ENCODE measurements at places on chromosomes 11 and 22. TPM values are rescaled to one million over a fixed set of nuclear protein-coding genes. Genes with fewer than 3 reads are reported as not detected.
A peak's percentile ranks its signal among the peaks of the same experiment; 100 is the strongest.

DNA sequence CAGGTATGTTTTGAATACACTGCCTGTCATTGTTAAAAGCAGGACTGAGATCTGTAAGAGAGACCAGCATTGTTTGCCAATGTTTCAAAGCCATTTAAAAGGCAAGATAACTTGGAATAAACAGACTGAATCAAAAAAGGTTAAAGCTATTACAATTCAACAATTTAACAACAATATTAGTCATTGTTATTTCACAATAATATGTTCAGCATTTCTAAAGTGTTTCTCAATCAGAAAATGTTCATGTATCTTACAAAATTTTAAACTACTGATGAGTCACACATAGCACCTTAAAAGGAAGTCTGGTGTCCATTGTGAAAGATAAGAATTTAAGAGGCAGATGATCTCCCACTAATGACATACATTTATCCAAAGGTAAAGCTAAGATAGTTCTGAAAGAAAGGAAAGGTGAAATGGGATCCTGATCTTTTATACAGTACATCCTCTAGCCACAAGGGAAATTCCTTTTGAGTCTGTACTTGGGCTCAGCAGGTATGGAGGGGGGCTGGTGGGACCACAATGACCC is 79.7 kb downstream of the MAML2 start:
- no peak for DNase-seq

DNA sequence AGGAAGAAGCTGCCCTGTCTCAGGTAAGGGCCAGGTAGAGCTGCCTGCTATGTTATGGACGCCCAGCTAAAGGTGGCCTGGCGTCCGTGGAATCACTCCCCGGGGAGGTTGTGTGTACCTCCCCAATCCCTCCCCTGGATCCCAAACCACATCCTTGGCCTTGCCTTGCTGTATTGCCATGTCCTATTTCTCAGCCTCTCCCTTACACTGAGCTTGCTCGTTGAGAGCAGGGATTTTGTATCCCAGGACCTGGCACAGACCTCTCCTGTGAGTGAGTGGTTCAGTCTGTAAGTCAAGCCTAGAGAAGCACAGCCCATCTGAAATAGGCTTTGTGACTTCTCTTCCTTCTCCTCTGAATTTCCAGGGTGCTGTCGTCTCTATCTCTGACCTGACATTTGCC is 53.9 kb downstream of the TRAF6 start:
- no peak for DNase-seq

GRCh38 chr22:49811020-49811791 is 16.5 kb downstream of the BRD1 start:
- DNase-seq = no peak

The ASPHD2 gene
- total RNA-seq = 1.7 TPM

The NAALAD2 gene
- total RNA-seq = 7.2 TPM

DNA sequence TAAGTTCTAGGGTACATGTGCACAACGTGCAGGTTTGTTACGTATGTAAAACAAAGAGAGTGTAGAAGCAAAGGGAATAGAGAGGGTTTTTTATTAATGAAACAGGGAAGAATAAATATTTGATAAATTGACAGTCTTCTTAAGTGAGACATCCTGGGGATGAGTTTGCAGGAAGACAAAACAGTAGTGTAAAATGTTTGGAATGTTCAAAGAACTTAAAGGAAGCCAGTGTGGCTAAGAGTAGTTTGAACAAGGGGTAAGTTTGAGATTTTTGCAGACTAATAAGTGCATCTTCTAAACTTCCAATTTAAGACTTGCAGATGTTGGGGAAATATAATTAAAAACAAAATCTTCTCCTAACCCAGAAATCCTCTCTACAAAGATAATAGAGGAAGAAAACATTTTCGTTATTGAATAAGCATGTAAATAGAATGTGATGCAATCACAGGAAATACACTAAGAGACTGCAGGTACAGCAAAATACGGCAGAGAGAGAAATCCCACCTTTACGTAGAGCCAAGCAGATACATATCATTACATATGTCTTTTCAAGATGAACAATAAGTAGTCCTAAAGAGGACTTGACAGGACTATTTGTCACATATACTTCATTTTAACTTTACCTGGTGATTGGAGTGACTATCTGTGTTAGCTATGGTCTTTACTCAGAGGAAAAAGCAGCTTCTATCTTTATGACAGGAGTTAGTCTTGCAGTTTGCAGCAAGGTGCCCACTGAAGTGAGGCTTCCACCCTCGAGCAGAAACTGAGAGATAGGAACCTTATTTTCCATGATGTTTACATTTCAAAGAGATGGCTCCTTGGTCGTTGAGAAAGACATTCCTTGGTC is 402.1 kb downstream of the CNTN5 start:
- no peak for DNase-seq

DNA sequence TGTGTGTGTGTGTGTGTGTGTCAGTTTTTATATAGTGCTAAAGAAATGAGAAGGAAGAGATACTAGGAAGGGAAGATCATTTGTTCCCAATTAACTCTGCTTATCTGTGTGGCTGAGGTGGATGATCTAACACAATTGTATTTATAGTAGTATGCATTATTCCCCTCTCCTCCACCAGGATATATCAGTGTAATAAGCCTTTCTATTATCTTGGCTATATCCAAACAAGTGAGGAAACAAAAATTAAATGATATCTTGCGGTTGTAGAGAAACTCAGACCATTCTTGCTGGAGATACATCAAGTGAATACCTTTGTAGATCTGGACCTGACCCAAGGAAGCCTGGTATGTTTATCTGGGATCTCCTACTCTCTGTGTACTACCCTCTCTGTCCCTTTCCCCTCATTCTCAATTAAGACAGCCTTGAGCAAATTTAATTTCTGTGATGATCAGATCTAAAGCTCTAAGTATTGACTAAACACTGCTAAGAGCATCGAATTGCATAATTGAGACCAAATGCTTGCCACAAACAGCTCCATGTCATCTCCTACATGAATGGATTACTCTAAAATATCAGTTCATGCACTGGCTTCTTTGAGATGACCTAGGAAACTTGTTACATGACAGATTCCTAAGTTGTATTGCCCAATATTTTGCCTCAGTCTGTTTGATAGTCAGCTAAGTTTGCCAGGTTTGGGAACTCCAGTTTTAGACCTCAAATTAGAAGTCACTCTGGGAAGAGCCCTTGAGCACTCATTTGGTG is 185.3 kb upstream of the CTSC start:
- DNase-seq = no peak

The SHANK2 gene
- total RNA-seq = 40.0 TPM

DNA sequence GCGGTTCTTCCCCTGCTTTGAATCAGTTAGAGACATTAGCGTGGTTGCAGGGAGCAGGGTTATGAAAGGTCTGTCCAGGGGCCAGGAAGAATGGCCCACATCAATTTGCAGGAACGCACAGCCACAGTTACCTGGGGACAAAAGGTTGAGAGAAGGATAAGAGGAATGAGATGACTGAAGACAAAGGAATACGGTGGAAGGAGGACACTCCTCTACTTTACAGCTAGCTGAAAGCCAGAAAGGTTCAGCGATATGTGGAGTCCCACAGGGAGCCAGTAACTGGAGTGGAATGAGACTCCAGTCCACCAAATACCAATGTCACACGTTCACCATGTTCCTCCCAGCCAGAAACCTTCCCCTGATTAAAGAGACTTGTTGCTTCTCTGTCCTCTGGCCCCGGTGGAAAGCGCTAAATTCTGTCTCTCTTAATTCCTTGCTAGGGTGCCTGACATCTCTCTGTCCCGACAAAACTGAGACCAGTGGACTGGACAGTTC is 10.7 kb downstream of the XNDC1N start:
- DNase-seq = no peak

GRCh38 chr11:117232911-117233409 is 489 bp downstream of the RNF214 start:
- DNase-seq = peak; percentile 20

GRCh38 chr11:10314199-10315072 is 9.6 kb downstream of the ADM start:
- no peak for DNase-seq

The GPHA2 gene
- total RNA-seq = not detected

DNA sequence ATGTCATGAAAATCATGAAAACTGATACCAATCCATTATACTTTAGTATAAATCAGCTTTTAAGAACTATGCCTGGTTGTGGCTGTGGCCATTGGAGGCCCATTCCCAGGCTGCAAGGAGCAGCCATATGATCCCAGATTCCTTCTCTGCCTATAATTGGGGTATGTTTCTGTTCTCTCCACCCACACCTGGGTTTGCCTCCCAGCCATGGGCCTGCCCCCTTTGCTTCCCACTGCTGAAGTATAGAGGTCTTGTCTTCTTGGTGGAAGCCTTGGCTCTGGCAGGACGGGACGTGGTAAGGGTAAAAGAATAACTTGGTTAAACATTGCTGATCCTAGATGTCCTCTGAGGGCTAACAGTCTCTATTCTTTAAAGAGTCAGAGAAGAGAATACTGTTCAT is 2.4 kb downstream of the MICAL2 start:
- no peak for DNase-seq

DNA sequence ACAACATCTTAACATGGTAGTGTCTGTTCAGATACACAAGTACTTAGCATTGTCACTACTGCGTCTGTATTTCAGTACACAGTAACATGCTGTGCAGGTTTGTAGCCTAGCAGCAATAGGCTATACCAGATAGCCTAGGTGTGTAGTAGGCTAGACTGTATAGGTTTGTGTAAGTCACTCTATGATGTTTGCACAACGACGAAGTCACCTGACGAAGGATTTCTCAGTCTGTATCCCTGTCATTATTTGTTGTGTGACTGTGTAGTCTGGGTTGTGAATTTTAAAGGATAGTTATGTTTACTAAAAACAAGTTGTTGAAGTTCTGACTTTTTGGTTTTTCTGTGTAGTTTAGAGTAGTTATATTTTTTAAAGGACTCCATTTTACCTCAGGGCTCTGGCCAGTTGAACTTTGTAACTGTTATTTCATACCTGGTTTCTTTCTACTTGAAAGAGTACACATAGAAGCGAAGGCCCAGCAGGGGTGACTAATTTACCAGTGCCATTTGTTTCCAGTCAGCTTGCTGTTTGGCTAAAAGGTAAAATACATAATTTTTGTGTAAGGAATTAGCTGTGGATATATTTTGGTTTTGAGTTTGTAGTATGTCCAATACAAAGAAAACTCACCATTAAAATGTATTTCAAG is 72.3 kb downstream of the PPP6R3 start:
- no peak for DNase-seq

GRCh38 chr22:40703736-40704135 is 24.5 kb downstream of the MCHR1 start:
- peak; percentile 48 for DNase-seq

DNA sequence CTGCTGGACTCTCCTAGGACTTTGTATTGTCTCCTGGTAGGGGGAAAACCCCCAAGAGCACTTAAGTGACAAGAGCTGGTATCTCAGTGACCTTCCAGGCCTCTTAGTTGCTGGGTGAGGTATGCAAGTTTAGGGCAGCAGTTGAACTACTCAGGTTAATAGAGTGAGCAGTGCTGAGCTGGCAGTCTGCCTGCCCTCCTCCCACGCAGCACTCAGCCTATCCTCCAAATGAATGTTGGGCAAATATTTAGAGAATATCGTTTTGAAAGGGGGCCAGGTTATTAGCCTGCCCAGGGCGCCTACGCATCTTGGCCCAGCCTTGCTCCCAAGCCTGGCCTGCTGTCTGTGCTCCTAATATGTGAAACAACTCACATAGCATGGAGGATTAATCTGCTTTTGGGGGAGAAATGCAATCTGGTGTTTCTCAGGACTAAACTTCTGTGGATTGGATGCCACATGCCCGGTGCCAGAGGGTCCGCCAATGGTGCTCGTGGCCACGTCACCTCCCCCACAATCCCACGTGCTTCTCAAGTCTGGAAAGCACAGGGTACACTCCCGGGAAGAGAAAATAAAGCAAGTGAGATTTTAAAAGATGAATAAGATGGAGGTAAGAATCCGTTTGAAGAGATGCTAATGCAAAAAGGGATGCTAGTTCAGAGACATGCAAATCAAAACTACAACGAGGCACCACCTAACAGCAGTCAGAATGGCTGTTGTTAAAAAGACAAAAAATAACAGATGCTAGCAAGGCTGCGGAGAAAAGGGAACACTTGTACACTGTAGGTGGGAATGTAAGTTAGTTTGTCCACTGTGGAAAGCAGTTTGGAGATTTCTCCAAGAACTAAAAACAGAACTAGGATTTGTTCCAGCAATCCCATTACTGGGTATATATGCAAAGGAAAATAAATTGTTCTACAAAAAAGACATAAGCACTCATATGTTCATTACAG is 67.7 kb downstream of the SPON1 start:
- DNase-seq = peak; percentile 64

DNA sequence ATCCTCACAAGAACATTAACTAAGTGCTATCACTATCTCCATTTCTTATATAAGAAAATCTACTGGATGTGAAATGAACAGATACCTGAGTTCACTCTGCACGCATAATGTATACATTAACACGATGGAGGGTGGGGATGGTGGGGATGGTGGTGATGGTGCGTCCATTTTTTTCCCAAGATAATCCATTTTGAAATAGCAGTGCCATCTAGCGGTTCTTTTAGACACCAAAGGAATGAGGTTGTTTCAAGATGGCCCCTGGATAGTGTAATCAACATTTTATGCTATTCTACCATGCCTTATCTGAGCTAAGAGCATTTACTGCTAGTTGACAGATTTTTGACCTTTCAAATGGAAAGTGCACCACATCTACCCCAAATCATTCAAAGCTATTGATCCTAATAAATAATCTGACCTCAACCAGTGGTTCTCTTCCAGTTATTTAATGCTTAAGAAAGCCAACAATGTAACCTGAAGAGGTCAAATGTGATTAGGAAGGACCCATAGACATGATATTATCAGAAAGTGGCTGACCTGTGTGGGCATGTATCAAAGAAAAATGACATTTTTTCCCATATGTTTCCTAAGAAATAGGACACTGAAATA is 714.7 kb upstream of the TENM4 start:
- no peak for DNase-seq

- no peak for DNase-seq
Observed at GRCh38 chr11:40273192-40273732, 1186.2 kb downstream of the LRRC4C start.

GRCh38 chr11:74139151-74139918 is 31.5 kb downstream of the C2CD3 start:
- peak; percentile 11 for DNase-seq

- peak; percentile 71 for DNase-seq
Observed at GRCh38 chr11:72686639-72687220, 12.5 kb upstream of the PDE2A start.

DNA sequence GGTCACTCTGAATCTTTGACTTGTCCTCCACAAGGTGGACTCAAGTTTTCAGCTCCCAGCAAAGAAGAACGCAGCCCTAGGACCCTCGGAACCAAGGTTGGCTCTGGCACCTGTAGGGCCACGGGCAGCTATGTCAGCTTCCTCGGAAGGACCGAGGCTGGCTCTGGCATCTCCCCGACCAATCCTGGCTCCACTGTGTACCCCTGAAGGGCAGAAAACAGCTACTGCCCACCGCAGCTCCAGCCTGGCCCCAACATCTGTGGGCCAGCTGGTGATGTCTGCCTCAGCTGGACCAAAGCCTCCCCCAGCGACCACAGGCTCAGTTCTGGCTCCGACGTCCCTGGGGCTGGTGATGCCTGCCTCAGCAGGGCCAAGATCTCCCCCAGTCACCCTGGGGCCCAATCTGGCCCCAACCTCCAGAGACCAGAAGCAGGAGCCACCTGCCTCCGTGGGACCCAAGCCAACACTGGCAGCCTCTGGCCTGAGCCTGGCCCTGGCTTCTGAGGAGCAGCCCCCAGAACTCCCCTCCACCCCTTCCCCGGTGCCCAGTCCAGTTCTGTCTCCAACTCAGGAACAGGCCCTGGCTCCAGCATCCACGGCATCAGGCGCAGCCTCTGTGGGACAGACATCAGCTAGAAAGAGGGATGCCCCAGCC is 2.2 kb downstream of the INPP5J start:
- DNase-seq = no peak

The ANKK1 gene
- total RNA-seq = 0.48 TPM

GRCh38 chr11:121446752-121447156 is 5.4 kb upstream of the SORL1 start:
- DNase-seq = peak; percentile 66

The CNIH2 gene
- total RNA-seq = not detected

The CNTF gene
- total RNA-seq = 4.3 TPM

Measured in umbilical cord (tissue), 2 donors.